ENCODE measurements at places on chromosomes 3 and 15.
A peak's percentile ranks its signal among the peaks of the same experiment; 100 is the strongest.

DNA sequence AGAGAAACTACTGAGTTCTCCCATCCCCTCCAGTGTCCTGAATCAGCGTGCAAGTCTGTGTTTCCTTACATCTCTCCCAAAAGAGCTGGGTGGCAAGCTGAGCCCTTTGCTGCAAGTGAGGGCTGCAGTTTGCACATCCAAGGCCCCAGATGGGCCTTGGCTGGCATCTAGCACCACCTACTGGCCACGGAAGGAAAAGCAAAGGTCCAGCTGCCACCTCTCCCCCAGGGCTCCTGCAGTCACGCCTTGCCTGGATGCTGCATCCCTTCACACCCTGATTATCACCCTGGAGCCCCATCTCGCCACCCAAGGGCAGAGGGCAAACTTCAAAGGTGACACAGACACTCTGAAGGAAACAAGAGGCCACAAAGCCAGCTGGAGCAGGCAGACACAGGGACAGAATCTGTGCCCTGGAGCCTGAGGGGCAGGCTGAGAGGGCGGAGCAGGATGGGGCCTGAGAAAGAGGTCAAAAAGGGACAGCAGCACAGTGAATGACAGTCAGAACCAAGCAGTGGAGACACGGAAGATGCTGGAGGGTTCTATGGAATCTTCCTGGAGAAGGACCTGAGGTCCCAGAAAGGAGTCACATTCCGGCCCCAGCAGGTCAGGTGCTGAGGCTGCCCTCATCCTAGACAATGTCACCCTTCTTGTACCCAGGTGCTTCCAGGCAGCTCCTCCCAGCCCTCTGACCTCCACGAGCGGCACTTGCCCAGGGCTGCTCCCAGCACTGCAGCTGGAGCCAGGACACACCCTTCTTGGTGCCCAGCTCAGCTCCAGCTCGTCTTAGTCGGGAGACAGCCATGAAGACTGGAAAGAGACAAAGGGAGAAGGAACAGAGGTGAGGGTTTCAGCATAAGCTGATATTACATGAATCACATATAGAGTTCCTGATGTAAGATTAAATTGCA lies 18.3 kb upstream of the NTRK3 start:
- DNase-seq = peak; percentile 28

DNA sequence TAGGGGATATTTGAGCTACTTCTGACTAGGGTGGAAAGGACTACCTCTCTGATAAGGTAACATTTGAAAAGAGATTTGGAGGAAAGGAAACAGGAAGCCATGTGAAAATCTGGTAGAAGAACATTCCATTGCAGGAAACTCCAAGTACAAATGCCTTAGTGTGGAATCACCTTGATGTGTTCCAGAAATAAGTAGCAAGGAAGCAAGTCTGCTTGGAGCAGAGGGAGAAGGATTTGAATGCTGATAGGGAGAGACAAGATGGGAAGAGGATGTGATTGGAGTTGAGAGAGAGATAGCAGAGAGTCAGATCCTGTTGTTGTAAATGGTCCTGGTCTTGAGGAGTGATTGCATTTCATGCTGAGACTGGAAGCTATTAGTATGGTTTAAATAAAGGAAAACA lies 335.1 kb upstream of the DCBLD2 start:
- no peak for DNase-seq

- no peak for DNase-seq
Measured at GRCh38 chr15:67834581-67835296, 5.1 kb downstream of the RNU6-1 start.

- DNase-seq = no peak
Measured at GRCh38 chr3:143749926-143750325, 98.3 kb downstream of the SLC9A9 start.

GRCh38 chr3:77324105-77324504 lies 284.2 kb downstream of the ROBO2 start:
- DNase-seq = no peak

GRCh38 chr15:43281926-43282602 lies 15.3 kb upstream of the TGM5 start:
- no peak for DNase-seq

DNA sequence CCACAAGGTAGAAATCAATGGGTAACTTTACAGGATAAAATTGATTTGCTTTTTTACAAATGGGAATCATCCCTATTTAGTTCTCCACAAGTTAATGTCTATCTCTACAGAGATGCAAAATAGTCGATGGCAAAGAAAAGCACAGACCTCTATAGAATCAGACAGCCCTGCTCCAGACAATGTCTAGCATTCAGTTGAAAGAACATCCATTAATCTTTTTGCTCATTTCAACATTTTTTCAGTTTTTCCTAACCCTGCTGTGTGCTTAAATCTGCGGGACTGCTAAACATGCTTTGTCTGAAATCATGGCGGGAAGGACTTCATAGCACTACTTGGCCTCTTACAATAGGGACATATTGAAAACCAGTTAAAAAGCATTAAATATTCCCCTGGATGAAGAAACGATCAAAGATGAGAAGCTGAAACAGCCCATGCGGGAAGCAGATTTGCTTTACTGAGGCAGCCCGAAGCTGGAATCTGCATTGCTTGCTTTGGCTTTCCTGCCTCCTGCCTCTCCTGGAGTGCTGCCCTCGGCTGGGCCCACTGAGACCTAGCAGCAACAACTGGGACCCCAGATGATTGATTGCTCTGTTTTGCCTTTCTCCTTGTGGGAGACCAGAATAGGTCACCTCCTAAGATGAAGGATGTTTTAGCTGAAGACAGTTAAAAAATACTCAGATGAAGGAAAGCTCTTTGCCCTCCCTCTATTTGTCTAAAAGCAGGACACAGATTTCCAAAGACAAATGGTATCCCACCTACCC lies 38.5 kb upstream of the RASGRP1 start:
- no peak for DNase-seq

DNA sequence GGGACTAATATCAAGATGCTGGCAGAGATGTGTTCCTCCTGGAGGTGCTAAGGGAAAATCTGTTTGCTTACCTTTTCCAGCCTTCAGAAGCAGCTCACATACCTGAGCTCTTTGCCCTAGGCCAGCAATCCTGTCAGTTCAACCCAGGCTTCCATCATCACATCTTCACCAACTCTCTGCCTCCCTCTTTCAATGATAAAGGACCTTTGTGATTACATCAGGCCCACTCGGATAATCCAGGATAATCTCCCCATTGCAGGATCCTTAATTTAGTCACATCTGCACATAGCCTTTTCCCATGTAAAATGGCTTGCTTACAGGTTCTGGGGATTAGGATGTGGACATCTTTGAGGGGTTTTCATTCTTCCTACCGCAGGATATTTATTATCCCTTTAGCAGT lies 58.3 kb downstream of the NSUN3 start:
- no peak for DNase-seq

GRCh38 chr3:21944251-21944650 lies 193.2 kb upstream of the ZNF385D start:
- DNase-seq = no peak

DNA sequence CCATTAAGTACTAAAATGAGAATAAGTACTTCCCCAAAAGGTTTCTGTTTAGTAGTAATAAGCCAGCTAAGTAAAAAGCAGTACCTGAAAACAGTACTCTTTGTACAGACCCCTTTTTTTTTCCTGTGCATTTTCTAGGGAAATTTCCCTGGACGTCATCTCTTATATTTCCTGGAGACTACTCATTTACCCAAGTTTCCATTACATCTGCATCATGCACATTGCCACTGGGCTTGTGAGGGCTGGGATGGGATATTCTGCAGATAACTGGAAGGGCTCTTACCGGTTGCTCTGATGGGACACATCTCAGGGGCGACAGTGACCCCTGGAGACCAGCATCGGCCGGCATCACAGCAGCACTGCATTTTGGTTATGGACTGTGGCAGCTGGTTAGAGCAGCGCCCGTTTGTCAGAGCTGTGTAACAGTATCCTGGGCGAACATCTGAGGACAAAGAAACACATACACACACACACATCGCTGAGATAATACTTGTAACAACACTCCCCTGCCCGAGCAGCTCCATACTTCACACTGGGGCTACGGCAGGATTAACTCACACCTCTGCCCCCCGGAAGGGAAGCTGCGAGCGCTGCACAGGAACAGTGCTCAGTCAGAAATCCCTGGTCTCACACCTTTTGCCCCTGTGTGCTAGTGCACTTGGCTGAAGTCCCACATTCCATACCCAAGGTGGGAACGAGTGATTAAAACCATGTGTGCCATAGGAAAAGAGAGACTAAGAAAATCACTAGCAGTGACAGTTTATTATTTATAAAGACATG lies 124.9 kb downstream of the FBN1 start:
- no peak for DNase-seq

DNA sequence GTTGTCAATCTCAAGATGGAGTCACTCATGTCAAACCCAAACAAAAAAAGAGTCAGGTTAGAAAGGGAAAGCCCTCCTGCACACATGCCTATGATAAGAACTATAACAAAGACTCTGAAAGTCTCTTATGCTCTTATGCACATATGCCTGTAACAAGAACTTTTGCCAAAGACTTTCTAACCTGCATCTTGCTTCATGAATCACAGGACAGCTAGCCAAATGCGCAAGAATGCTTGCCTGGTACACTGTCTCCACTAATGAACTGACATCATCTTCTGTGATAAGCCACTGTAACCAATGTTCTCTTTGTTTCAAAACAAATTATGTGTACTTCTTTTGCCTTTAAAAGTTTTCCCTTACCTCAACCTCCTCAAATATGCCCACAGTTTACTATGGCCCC lies 18.2 kb upstream of the EHHADH start:
- no peak for DNase-seq

Data from stimulated activated CD8-positive, alpha-beta memory T cell treated with anti-CD3 and anti-CD28 coated beads, Interleukin-7, amount 100 ng/mL, for 24 hours (primary cell).